ENCODE measurements at places on chromosomes 11 and 22.

DNA sequence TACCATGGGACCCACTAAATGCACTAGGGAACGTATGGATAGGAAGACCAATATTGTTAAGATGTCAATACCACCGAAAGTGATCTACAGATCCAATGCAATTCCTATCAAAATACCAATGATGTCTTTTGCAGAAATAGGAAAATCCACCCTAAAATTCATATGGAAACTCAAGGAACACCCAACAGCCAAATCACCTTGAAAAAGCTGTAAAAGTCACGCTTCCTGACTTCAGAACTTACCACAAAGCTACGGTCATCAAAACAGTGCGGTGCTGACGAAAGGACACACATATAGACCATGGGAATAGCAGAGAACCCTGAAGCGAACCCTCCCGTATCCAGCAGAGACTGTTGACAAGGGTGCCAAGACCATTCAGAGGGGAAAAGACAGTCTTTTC lies 20.5 kb downstream of the BRD1 start:
- no peak for DNase-seq

- DNase-seq = no peak
Measured at GRCh38 chr11:6602096-6602940, 1.1 kb downstream of the RRP8 start.

- no peak for DNase-seq
Measured at GRCh38 chr11:124899383-124900145, 1.9 kb upstream of the ROBO4 start.

GRCh38 chr22:49077586-49077985 lies 750.1 kb downstream of the BRD1 start:
- DNase-seq = no peak

GRCh38 chr11:34586488-34587281 lies 34.2 kb upstream of the EHF start:
- no peak for DNase-seq

- DNase-seq = no peak
Measured at GRCh38 chr11:122902951-122903350, 20.4 kb downstream of the JHY start.

DNA sequence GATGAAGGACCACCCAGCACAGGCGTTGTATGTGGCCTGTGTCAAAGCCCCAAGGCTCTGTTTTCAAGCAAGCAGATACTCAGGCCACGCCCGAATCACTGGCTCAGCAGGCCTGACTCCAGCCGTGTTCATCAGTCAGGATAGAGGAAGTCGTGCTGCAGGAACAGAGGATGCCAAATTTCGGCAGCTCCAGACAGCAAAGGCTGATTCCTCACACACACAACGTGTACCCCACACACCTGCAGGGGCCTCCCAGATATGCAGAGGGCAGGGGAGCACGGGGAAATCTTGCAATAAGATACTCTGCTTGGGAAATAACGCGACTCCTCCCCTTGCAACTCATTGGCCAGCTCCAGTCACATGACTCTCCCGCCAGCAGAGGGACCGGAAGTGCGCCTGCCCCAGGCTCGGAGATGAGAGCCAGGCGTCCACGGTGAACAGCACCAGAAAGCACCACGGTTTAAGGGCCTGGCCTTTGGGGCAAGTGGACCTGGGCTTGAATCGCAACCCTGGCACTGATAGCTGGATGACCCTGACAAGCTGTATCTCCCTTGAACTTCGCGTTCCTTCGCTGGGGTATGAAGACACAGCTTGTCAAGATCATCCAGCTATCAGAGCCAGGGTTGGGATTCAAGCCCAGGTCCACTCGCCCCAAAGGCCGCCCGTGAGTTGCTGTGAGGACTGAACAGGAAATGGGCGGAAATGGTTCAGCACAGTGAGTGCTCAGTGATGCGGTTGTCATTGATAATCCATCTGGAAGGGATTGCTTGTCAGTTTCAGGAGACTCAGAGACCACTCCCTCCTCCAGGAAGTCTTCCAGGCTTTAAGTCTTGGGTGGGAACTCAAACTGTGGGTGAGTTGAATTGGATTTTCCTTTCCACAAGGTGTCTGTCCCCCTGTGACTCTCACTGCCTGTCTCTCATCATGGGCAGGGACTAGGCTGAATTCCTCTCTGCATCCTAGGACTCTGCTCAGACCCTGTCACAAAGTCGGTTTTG lies 88.5 kb downstream of the MYEOV start:
- no peak for DNase-seq

DNA sequence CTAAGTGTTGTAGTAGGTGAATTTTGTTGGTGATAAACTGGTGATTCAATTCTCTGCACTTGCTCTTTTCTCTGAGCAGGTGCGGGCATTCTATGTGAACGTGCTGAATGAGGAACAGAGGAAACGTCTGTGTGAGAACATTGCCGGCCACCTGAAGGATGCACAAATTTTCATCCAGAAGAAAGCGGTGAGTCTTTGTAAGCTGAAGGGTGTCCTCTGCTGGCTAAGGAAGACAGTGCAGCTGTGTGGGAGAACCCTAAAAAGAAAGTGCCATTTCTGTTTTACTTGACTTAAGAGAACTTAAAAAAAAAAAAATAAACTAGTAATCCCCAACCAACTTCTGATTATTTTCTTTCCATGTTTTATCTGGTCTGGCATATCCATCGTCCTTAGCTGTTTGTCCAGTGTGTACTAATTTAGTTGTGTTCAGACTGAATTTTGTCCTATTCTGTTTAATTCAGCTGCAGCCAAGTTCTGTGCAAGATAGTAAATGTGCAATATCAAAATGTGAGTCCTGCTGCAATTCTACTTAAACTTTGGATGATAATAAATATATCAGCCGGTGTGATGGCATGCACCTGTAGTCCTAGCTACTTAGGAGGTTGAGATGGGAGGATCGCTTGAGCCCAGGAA lies 29.6 kb downstream of the CAT start:
- peak; percentile 16 for DNase-seq

Data from urothelium cell line (cell line).